Osteoblast (primary cell): ENCODE measurements at places on chromosomes 16 and 17. TPM values are rescaled to one million over a fixed set of nuclear protein-coding genes. Genes with fewer than 3 reads are reported as not detected.

Gene ARHGAP23
- 47.0 and 49.8 TPM in 2 replicates for total RNA-seq

DNA sequence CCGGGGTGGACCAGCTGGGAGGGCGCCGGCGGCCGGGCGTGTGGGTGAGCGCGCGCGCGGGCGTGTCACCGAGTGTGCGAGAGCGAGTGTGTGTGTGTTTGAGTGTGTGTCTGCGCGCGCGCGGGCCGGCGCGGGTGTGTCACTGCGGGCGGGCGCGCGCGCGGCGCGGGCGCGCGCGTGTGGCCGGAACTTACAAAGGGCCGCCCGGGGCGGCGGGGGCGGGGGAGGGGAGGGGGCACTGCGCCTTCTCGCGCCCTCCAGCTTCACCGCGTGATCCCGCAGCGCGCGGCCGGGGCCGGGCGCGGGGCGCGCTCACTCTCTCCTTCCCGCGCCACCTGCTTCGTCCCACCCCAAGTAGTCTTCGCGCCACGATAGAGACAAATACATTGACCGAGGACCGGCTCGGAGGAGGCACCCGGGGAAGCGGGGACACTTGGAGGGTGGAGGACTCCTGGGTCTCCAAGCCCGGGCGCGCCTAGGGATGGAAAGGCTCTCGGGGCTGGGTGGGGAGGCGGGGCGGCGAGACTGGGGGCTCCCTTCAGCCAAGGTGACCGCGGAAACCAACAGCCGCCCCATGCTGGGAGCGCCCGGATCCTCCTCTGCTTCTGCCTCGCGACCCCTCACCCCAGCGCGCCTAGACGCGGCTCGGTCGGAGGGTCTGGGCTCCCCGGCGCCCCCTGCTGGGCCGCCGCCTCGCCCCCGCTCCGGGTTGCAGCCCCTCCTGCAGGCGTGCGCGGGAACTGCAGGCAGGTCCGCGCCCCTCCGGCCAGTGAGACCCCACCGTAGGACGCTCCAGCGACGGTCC is at the start of gene SRCIN1:
SRCIN1 (minus strand) TSS at position 112 of the 805 bp plus-strand sequence. CDS start 247 bp downstream, outside the sequence.
- DNase-seq, result peak; percentile 88

DNA sequence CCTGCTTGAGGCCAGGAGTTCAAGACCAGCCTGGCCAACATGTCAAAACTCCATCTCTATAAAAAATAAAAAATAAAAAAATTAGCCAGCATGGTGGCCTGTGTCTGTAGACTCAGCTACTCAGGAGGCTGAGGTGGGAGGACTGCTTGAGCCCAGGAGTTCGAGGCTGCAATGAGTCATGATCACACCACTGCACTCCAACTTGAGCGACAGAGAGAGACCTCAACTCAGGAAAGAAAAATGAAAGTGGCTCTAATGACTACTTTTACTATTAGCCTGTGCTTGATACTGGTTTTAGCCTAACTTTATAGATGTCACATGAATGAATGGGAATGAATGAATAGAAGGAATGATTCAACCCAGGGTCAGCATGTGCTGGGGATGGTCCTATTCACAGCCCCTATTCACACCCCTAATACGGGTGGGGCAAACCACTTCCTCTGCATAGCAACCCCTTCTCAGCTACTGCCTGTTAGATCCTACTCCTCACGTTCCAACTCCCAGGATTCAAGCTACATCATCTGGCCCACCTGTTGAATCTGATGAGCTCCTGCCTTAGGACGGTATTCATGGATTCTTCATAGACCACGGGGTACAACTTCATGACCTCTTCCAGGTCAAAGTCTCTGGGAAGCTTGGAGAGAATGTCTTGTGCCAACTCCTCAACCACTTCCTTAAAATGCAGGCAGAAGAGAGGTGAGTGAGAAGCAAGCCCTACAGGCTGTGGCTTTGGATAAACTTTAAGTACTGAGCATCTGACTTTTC is 40.5 kb downstream of the LYRM1 start:
- DNase-seq, result no peak

GRCh38 chr17:80847496-80848230 is 144.0 kb upstream of the CHMP6 start:
- no peak for DNase-seq

GRCh38 chr17:63845509-63845908 is 3.0 kb upstream of the SMARCD2 start:
- no peak for DNase-seq

DNA sequence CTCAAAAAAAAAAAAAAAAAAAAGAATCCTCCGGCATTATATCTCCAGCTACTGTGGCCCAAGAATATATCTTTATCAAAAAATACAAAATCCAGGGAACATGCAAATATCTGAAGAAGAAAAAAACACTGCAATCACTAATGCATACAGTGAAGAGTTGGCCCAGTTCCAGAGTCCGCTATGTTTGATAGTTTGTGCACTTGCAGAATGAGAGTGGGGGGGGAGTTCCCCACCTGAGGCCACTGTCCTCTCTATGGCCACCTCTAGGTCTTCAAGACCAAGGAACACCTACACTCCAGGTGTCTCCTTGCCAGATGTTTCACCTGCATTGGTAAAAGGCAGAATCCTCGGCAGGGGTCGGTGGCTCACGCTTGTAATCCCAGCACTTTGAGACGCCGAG is 4.0 kb downstream of the ZNF785 start:
- no peak for DNase-seq

GRCh38 chr16:70418993-70419318 is 19.9 kb downstream of the ST3GAL2 start:
- peak; percentile 29 for DNase-seq

GRCh38 chr17:49548051-49548505 is 27.6 kb upstream of the NXPH3 start:
- peak; percentile 63 for DNase-seq

- DNase-seq, result no peak
These were observed 445.3 kb upstream of the TOM1L1 start for GRCh38 chr17:54455251-54455868.

Gene GLP2R
- total RNA-seq, result under 0.01 TPM in 1 of 2 replicates, not detected in the other

- peak; percentile 98 for DNase-seq
These were observed 5.2 kb downstream of the CCR7 start for GRCh38 chr17:40559954-40560591.

Gene CMTM4
- total RNA-seq, result 42.7 and 52.5 TPM in 2 replicates

Gene KRTAP1-1
- 2.2 and 2.4 TPM in 2 replicates for total RNA-seq

Gene MSLN
- total RNA-seq, result under 0.01 and 1.2 TPM in 2 replicates

DNA sequence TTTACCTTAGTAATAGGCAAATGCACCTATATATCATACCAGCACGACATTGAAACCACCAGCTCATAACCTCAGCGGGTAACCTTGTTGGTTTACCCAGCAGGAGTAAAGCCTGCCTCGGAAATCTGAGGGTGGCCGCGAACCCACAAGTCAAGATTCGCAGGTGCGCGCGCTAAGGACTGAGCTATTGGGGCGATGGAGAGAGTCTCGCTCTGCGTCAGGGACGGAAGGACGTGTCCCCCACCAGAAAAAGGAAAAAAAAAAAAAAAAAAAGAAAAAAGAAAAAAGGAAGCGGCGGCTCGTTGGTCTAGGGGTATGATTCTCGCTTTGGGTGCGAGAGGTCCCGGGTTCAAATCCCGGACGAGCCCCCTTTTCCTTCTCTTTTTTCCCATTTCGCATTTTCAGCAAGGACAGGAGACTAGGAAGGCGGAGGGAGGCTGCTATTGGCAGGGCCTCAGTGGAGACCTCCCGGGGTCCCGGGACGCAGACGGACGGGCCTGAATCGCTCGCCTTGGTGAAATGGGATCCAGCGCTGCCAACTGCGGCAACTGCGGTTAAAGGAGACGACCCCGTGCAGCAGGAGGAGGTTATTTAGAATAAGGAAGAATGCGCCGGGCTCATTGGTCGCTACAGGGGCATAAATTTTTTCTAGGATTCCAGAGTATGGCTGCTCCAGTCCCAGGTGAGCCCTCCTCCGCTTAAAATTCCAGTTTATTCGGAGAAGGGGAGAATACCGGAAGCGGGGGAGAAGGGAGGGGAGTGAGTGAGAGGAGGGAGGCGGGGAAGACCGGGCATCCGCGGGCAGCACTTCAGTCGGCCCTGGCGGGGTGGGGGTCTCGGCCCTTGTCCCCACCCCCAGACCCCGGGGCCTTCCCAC is at the start of gene OR1F1:
OR1F1 (plus strand) TSS at position 407 of the 877 bp plus-strand sequence.
- peak; percentile 80 for DNase-seq

GRCh38 chr17:40179923-40180659 is 2.8 kb downstream of the RAPGEFL1 start:
- peak; percentile 98 for DNase-seq

- no peak for DNase-seq
These were observed 47.8 kb upstream of the RASL10B start for GRCh38 chr17:35683591-35683990.

Gene OTOP2
- not detected in 2 replicates for total RNA-seq

Gene GRAP
- total RNA-seq, result under 0.01 TPM in 1 of 2 replicates, not detected in the other

Gene KRTAP4-5
- total RNA-seq, result not detected in 2 replicates

Gene KRTAP4-3
- total RNA-seq, result not detected in 2 replicates

DNA sequence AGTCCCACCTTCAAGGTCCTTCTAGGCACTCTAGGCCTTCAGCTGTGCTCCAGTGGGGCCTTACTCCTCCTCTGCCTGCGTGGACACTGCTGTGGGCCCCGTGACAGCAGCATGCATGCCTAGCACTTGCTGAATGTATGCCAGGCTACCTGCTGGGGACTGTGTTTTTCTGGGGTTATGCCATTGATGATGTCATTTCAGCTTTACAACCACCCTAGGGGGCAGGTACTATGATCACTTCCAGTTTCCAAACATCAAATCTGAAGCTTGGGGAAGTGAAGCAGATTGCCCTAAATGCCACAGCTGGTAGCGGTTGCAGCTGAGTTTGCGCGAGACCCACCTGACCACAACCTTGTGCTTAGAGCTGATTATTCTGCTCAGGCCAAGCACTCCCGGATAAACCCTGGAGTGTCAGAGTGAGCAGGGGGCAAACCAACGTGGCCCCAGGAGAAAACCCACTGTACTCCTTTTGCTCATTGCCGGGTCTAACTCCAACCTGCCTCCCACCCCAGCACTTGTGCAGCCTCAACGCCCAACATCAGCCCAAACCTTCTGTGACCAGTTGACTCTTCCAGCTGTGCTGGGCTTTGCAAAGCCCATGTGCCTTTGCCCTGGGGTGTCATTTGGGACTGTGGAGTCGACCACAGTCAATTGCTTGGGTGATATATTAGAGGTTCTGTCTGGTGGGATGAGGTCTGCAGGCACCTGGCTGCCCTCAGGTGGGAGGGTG is 168.4 kb downstream of the ENGASE start:
- DNase-seq, result peak; percentile 50

Gene ZNF423
- 11.6 and 18.3 TPM in 2 replicates for total RNA-seq

DNA sequence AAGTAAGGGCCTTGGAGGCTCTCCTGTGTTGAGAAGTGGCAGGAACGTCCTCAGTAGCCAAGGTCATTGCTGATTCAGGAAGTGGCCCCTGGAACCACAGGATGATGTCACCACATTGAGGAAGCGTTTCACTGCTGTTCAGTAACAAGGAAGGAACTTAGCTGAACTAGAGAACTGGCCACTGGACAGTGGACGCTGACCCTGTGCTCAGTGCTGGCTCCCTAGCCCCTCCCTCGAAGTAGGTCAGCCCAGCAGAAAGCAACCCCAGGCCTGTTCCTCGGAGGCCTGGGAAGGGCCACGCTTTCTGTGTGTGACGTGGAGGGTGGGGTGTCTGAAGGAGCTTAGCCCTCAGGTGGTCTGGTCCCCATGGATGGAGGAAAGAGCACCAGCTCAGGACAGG is 58.3 kb downstream of the B9D1 start:
- peak; percentile 87 for DNase-seq

- peak; percentile 86 for DNase-seq
These were observed 104.7 kb downstream of the MRM1 start for GRCh38 chr17:36705874-36706731.

Gene ADAD2
- under 0.01 TPM in 1 of 2 replicates, not detected in the other for total RNA-seq

DNA sequence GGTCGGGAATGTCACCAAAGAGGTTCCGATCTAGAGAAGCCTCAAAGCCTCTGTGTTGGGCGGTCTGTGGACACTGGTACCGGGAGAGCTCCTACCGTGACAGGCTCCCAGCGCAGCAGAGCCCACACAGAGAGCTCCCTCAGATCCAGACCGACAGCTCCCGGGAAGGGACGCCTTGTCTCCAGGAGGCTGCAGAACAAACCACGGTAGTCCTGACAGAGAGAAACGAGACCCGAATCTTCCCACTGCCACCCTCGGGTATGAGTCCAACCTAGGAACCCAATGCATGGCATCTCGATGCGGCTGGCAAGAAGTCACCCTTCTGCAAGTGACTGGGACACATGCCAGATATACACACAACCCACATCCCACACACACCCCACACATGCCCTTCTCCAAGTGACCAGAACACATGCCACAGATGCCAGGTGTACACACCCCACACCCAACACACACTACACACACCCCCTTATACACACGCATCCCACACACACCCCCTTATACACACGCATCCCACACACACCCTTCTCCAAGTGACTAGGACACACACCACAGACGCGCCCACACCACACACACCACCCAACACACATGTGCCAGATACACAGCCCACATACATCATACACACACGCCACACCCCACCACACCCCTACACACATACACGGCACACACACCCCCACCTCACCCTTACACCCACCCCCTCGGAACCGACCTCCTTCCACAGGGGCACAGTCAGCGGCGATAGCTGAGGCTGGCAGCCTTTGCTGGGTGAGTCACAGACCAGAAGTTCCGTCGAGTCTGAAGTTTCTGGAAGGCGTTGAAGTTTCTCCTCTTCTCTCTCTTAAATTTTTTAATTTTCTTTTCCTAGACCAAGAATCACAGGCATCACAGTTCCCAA is 15.9 kb upstream of the CYTH1 start:
- peak; percentile 64 for DNase-seq

DNA sequence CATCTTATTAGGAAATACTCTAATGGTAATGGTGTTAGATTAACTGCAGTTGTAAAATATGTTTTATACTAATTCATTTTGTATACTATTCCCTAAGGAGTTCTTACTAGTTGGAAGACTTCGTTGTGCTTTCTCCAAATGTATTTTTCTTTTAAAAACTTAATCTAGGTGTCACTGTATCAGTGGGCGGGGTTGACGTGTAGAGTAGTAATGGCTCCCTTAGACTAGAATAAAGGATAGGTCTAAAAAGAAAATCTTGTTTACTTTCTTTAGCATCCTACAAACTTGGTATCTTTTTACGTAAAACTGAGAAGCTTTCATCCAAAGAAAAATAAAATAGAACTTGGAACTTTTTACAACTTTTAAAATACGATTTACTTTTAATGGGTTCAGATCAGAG is 55.0 kb upstream of the MRC2 start:
- DNase-seq, result no peak

DNA sequence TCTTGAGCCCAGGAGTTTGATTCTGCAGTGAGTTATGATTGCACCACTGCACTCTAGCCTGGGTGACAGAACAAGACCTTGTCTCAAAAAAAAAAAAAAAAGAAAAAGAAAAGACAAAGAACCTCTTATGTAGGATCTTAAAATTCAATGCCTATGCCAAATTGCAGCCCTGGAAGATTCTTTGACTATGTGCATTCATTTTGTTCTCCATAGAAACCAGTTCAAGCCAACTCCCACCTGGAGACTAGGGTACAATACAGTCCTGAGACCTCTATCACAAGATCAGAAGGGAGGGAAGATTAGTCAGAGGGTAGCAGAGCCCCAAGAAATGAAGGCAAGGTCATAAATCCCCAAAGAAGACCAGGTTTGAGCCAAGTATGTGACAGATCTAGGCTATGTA is 90.6 kb upstream of the HAS3 start:
- no peak for DNase-seq

DNA sequence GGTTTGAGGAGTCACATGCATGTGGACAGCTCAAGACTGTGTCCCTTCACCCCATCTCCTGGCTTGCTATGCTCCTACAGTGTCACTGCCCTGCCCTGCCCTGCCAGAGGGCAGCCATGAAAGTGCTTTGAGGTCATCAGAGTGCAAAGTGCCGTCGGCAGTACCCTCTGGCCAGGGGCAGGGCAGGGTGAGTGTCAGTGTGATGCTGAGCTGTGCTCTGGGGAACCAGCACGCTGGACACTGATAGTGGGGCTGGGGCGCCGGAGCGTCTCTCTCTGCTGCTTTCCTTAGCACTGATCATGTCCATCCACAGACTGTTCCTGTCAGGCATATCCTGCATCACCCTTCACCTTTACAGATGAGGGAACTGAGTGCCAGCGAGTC is 1.6 kb upstream of the SPATA32 start:
- peak; percentile 52 for DNase-seq

Gene SEPTIN12
- not detected in 2 replicates for total RNA-seq
